IgD-negative memory B cell (primary cell): ENCODE measurements at places on chromosomes 7 and 10. TPM values are rescaled to one million over a fixed set of nuclear protein-coding genes. Genes with fewer than 3 reads are reported as not detected.

The AP3M1 gene
- polyA plus RNA-seq = 28.1 TPM

The LIPJ gene
- polyA plus RNA-seq = not detected

The PON3 gene
- polyA plus RNA-seq = not detected

The NANOS1 gene
- not detected for polyA plus RNA-seq

The YAE1 gene
- polyA plus RNA-seq = 11.5 TPM

The KCND2 gene
- not detected for polyA plus RNA-seq

The EPHB4 gene
- not detected for polyA plus RNA-seq

The CCDC172 gene
- not detected for polyA plus RNA-seq

The SPDYE2 gene
- 1.2 TPM for polyA plus RNA-seq

The FAM25A gene
- polyA plus RNA-seq = not detected

The NODAL gene
- polyA plus RNA-seq = not detected

The HGF gene
- polyA plus RNA-seq = not detected

The C1QL3 gene
- 0.21 TPM for polyA plus RNA-seq
